ENCODE measurements at places on chromosomes 3 and 15. TPM values are rescaled to one million over a fixed set of nuclear protein-coding genes. Genes with fewer than 3 reads are reported as not detected.

ACKR4 gene
- total RNA-seq: not detected

- no peak for DNase-seq
- no peak overlapping the region for H3K4me3 ChIP-seq
- no peaks in the 10 kb centered on the region for H3K36me3 ChIP-seq
- H3K27me3 ChIP-seq: no peaks in the 10 kb centered on the region
- H3K4me1 ChIP-seq: no peaks in the 10 kb centered on the region
Observed at GRCh38 chr3:125431391-125431790, 56.3 kb upstream of the ZNF148 start.

ADGRG7 gene
- not detected for total RNA-seq

- H3K4me3 ChIP-seq: no peak overlapping the region
- no peak for DNase-seq
- no peaks in the 10 kb centered on the region for H3K4me1 ChIP-seq
- H3K36me3 ChIP-seq: no peaks in the 10 kb centered on the region
- H3K27me3 ChIP-seq: no peaks in the 10 kb centered on the region
Observed at GRCh38 chr3:99781761-99782160, 35.9 kb upstream of the CMSS1 start.

DNA sequence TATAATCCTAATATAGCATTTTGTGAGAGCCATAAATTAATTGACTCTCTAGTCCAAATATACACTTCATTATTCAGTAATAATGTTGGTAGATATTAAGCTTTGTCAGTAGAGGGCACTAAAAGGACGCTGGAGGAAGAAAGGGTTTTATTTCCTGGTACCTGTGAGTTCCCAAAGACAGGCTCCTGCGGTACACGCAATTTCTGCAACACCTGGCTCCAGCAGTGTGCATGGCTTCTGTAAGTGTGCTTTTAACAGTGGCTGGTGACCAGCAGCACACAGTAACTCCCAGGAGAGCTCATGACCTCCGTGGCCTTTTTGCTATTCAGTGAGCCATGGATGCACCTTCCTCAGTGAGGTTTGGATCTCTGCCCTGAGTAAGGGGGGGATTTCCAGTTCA lies 338.3 kb upstream of the ZNF385D start:
- no peaks in the 10 kb centered on the region for H3K4me1 ChIP-seq
- no peak overlapping the region for H3K27ac ChIP-seq
- H3K27me3 ChIP-seq: no peaks in the 10 kb centered on the region
- H3K4me3 ChIP-seq: no peak overlapping the region
- H3K36me3 ChIP-seq: no peaks in the 10 kb centered on the region
- no peak for DNase-seq

GRCh38 chr15:61476741-61477140 lies 247.6 kb upstream of the RORA start:
- no peaks in the 10 kb centered on the region for H3K36me3 ChIP-seq
- no peak for DNase-seq
- no peak overlapping the region for H3K4me3 ChIP-seq
- no peaks in the 10 kb centered on the region for H3K4me1 ChIP-seq
- no peak overlapping the region for H3K27ac ChIP-seq
- no peaks in the 10 kb centered on the region for H3K27me3 ChIP-seq

DNA sequence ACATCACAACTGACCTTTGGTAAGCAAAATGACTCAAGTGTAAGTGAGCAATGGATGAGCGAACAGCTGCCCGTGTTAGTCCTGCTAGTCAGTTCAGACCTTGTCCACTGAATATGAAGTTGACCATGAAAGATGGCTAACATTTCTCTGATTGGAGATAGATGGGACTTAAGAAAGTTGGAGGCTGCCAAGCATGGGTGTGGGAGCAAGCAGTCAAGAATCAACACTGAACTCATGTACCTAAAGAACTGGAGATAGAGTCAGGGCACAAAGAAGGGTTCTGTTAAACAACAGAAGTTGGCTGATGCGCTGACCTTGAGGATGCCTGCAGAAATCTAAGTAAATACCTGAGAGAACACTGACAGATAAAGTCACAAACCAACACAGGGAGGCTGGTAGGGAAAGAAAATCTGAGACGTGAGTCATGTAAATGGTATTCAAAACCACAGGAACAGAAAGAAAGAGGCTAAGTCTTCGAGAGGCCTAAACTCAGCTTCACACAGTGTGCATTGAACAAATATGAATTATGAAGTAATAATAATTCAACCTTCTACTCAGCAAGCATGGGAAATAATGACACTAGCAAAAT lies 30.7 kb upstream of the ANPEP start:
- H3K27ac ChIP-seq: no peak overlapping the region
- no peak for DNase-seq
- H3K4me1 ChIP-seq: no peaks in the 10 kb centered on the region
- H3K36me3 ChIP-seq: peaks cover 7% of the 10 kb centered on the region
- no peak overlapping the region for H3K4me3 ChIP-seq

P2RY12 gene
- total RNA-seq: not detected

DNA sequence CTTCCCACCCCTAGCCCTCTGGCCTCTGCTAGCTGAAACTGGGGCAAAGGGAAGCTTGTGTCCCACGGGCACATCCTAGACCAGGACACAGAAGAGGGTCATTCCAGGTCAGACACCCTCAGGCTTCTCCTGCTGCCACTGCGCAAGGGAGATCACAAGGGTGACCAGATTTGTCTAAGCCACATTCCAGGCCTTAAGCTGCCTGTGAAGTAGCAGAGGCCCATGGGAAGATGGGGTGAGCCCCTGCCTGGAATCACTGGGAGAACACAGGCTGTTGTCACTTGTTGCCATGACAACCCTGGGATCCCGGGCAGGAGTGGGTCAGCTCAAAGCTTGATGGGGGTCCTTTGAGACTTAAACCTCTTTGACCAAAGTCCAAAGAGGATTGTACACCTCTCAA lies 10.8 kb downstream of the STRA6 start:
- H3K4me1 ChIP-seq: no peaks in the 10 kb centered on the region
- H3K27ac ChIP-seq: no peak overlapping the region
- no peak overlapping the region for H3K4me3 ChIP-seq
- H3K27me3 ChIP-seq: no peaks in the 10 kb centered on the region
- no peak for DNase-seq

- H3K4me1 ChIP-seq: no peaks in the 10 kb centered on the region
- no peak overlapping the region for H3K4me3 ChIP-seq
- no peak overlapping the region for H3K27ac ChIP-seq
- no peaks in the 10 kb centered on the region for H3K36me3 ChIP-seq
Observed at GRCh38 chr3:37580237-37580636, 281.4 kb upstream of the CTDSPL start.

ATP2C1 gene
- total RNA-seq: 56.3 TPM

GPR62 gene
- total RNA-seq: not detected

PRTG gene
- total RNA-seq: not detected

DNA sequence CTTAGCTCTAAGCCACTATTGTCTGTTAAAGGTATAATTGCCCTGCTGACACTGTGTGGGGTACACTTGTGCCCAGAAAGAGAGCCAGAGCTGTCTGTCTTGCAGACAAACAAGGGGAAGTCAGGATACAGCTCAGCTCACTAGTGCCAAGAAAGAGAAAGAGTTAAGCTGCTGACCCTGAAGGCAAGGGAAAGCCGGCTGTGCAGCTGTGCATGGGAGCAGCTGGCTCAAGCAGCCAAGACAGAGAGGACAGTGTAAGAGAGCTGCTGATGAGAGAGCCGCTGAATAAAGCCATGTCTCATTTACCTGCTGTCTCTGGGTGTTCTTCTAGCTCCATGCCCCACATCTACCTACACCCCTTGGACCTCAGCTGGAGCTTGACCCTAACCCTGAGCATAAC lies 428.1 kb upstream of the NAALADL2 start:
- H3K4me1 ChIP-seq: no peaks in the 10 kb centered on the region
- H3K36me3 ChIP-seq: no peaks in the 10 kb centered on the region
- H3K27ac ChIP-seq: no peak overlapping the region
- H3K4me3 ChIP-seq: no peak overlapping the region

- no peaks in the 10 kb centered on the region for H3K36me3 ChIP-seq
- peak overlapping the region; percentile 66 for H3K4me3 ChIP-seq
Observed at GRCh38 chr15:73992594-73992898, 451 bp upstream of the STOML1 start.

DNA sequence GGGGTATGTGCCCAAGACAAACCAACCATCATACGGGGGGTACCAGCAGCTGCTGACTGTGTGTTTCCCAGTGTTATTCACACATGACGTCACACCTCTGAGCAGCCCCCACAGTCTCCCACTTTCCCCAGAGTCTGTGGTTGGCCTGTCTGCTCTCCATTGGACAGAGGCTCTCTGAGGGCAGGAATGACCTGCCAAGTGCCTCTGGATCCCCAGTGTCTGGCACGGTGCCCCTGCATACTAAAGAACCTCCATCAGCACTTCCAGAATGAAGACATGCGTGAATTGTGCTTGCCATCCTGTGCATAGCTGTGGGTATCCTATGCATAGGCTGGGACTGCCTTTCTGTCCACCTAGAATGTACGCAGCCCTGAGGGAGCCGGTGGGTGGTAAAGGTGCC lies 3.5 kb upstream of the CCDC9B start:
- H3K36me3 ChIP-seq: no peaks in the 10 kb centered on the region
- no peak overlapping the region for H3K27ac ChIP-seq
- no peak overlapping the region for H3K4me3 ChIP-seq
- no peaks in the 10 kb centered on the region for H3K27me3 ChIP-seq
- no peak for DNase-seq

C3orf70 gene
- not detected for total RNA-seq

OR5K1 gene
- not detected for total RNA-seq

CD96 gene
- 215 TPM for total RNA-seq

- no peak for DNase-seq
- no peak overlapping the region for H3K4me3 ChIP-seq
- no peaks in the 10 kb centered on the region for H3K4me1 ChIP-seq
- H3K27ac ChIP-seq: no peak overlapping the region
- no peaks in the 10 kb centered on the region for H3K36me3 ChIP-seq
Observed at GRCh38 chr15:48385031-48385830, 54.0 kb downstream of the DUT start.

ABI3BP gene
- total RNA-seq: not detected

- H3K27me3 ChIP-seq: no peaks in the 10 kb centered on the region
- H3K4me1 ChIP-seq: no peaks in the 10 kb centered on the region
- no peak overlapping the region for H3K4me3 ChIP-seq
- H3K27ac ChIP-seq: no peak overlapping the region
- DNase-seq: no peak
- no peaks in the 10 kb centered on the region for H3K36me3 ChIP-seq
Observed at GRCh38 chr3:37736624-37737023, 125.1 kb upstream of the CTDSPL start.

- DNase-seq: no peak
- no peaks in the 10 kb centered on the region for H3K4me1 ChIP-seq
- H3K4me3 ChIP-seq: no peak overlapping the region
- H3K27me3 ChIP-seq: no peaks in the 10 kb centered on the region
- no peak overlapping the region for H3K27ac ChIP-seq
Observed at GRCh38 chr3:20909511-20909910, 723.5 kb upstream of the SGO1 start.

DNA sequence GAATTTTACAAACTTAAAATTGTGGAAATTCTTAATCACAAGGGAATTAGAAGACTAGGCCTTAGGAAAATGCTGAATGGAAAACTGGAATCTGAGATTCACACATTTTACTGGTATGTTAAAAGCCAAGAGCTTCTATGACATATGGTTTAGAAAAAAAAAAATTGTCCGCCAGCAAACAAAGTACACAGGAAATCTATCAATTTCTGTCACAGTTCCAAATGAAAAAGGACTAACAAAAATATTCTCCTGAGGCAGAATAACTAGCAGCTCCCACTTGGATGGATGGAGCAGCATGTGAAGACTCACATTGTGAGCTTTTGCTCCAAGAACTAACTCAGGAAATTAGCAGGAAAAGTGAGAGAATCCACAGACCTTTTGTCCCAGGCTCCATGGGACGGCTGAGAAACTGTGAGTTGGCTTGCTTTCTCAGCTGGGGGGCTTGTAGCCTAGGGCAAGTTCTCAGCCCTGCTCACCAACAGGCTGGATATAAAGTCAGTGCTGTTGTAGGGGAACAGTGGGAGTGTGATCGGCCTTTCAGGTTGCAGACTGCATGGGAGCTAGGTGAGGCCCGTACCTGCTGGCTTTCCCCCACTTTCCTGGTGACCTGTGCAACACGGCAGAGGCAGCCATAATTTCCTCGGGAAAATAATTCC lies 731.1 kb upstream of the SGO1 start:
- H3K4me1 ChIP-seq: no peaks in the 10 kb centered on the region
- H3K27me3 ChIP-seq: no peaks in the 10 kb centered on the region
- no peak overlapping the region for H3K4me3 ChIP-seq
- no peak for DNase-seq

HDC gene
- not detected for total RNA-seq

GRCh38 chr3:124810970-124811369 lies 76.2 kb downstream of the ITGB5 start:
- H3K27ac ChIP-seq: no peak overlapping the region
- H3K4me1 ChIP-seq: no peaks in the 10 kb centered on the region
- no peaks in the 10 kb centered on the region for H3K27me3 ChIP-seq
- no peak overlapping the region for H3K4me3 ChIP-seq
- no peak for DNase-seq

DNA sequence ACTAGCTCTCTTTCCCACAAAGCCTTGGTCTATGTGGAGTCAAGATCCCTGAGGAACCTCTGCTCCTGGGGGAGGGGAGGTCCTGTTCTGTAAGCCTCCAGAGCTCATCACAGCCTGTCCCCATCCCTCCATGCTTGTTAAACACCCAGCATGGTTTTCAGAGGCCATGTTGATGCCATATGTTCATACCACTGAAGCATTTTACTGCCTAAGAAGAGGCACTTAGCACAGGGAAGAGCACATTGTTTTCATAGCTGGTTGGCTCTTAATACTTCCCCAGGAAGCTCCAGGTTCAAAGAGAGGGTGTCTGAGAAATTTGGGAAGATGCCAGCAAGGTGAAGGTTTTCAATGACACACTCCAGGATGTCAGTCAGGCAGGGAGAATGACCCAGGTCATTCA lies 25.6 kb downstream of the CPNE4 start:
- H3K27ac ChIP-seq: no peak overlapping the region
- no peaks in the 10 kb centered on the region for H3K4me1 ChIP-seq
- H3K27me3 ChIP-seq: no peaks in the 10 kb centered on the region
- no peak overlapping the region for H3K4me3 ChIP-seq
- DNase-seq: no peak

DNA sequence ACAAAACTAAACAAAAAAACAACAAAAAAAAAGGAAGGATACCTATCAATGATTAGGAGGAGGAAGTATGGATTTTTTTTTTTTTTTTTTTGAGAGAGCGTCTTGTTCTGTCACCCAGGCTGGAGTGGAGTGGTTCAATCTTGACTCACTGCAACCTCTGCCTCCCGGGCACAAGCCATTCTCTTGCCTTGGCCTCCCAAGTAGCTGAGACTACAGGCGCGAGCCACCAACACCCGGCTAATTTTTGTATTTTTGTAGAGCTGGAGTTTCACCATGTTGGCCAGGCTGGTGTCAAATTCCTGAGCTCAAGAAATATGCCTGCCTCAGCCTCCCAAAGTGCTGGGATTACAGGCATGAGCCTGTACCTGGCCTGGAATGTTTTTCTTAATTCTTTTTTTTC lies 195.8 kb downstream of the CBLB start:
- no peak for DNase-seq
- H3K36me3 ChIP-seq: peaks cover 26% of the 10 kb centered on the region
- no peak overlapping the region for H3K27ac ChIP-seq
- no peak overlapping the region for H3K4me3 ChIP-seq
- no peaks in the 10 kb centered on the region for H3K4me1 ChIP-seq
- no peaks in the 10 kb centered on the region for H3K27me3 ChIP-seq

All from CD4-positive, alpha-beta memory T cell (primary cell).